ENCODE measurements at places on chromosomes 6 and 20. TPM values are rescaled to one million over a fixed set of nuclear protein-coding genes. Genes with fewer than 3 reads are reported as not detected.

SMIM8 gene
- total RNA-seq, result 9.4 TPM

TCP11 gene
- total RNA-seq, result not detected

MRAP2 gene
- 7.3 TPM for total RNA-seq

UBE2J1 gene
- 57.2 TPM for total RNA-seq

DNA sequence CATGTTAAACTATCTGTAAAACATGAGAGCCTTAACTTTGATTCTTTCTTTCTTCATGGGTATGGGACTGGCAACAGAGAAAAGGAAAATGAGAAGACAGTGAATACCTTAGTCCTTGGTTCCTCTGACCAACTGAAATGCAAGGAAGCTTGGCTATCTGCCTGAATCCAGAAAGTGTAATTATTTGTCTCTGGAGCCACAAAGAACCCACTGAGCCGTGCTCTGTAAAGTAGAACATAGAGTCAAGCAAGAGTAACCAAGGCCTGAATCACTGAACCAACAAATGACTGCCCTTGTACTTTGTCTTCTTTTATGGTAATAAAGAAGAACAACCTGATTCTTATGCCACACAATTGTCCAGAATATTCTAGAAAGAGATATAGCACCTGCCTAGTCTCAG, 27.6 kb downstream of the PKHD1 start:
- no peak overlapping the region for H3K4me3 ChIP-seq
- H3K36me3 ChIP-seq, result no peaks in the 10 kb centered on the region
- H3K27me3 ChIP-seq, result no peaks in the 10 kb centered on the region

MOG gene
- total RNA-seq, result not detected

FILIP1 gene
- total RNA-seq, result 0.57 TPM

- H3K27me3 ChIP-seq, result no peaks in the 10 kb centered on the region
- H3K4me1 ChIP-seq, result no peaks in the 10 kb centered on the region
- no peaks in the 10 kb centered on the region for H3K36me3 ChIP-seq
- H3K27ac ChIP-seq, result no peak overlapping the region
- no peak overlapping the region for H3K4me3 ChIP-seq
Observed at GRCh38 chr20:25544734-25545133, 40.6 kb downstream of the NINL start.

NKX2-2 gene
- total RNA-seq, result 1.6 TPM

APOM gene
- 2.4 TPM for total RNA-seq

DNA sequence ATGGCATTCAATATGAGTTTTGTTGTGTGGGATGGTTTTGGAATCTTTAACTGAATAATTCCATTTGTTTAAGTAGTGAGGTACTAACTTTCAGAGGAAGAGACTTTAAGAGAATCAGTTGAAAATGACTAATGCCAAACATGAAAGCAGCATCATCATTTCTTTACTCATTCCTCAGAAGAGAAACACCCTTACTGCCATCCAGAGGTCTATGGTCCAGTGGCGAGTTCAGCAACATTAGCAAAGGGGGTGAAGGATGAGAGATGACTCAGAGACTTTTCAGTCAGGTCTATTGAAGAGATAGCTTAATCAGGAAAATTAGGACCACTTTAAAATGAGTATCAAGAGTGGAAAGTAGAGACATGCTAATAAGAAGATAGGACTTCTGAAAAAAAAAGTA, 118.8 kb downstream of the COL19A1 start:
- no peaks in the 10 kb centered on the region for H3K4me1 ChIP-seq
- no peak for DNase-seq
- no peaks in the 10 kb centered on the region for H3K27me3 ChIP-seq
- no peak overlapping the region for H3K27ac ChIP-seq

GRCh38 chr20:20410678-20411077, 42.8 kb downstream of the INSM1 start:
- H3K27ac ChIP-seq, result no peak overlapping the region
- no peak overlapping the region for H3K4me3 ChIP-seq
- H3K36me3 ChIP-seq, result no peaks in the 10 kb centered on the region
- H3K4me1 ChIP-seq, result no peaks in the 10 kb centered on the region

DNA sequence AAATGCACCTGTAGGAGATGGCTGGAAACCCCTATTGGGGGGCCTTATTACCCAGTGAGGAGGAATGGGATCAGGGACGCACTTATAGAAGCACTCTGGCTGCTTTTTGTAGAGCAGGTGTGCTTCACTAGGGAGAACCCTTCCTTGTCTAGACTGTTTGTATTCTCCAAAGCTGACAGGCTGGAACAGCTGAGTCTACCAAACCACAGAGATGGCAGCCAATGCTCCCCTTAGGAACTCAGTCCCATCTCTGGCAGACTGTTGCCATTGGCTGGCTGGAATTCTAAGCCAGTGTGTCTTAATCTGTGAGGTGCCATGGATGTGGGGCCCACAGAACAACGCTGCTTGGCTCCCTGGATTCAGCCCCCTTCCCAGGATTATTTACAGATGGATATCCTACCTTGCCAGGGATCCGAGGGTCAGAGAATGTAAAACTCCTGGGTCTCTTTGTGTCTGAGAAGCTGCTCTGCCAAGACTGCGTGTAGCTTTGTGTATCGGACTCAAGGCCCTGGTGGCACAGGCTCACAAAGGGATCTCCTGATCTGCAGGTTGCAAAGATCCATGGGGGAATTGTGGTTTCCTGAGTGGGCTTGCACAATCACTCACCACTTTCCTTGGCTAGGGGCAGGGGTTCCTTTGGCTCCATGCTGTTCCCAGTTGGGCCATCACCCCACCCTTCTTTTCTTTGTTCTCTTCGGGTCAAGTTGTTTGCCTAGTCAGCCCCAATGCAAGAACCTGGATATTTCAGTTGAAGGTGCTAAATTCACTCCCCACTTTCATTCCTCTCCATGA, 26.1 kb downstream of the C6orf52 start:
- no peaks in the 10 kb centered on the region for H3K36me3 ChIP-seq
- no peaks in the 10 kb centered on the region for H3K4me1 ChIP-seq
- no peak overlapping the region for H3K27ac ChIP-seq
- DNase-seq, result no peak

SLC52A3 gene
- total RNA-seq, result 19.7 TPM

ARMH2 gene
- not detected for total RNA-seq
